Femur (tissue), 1 donor: ENCODE measurements at places on chromosomes 16 and 17.

GRCh38 chr16:883781-884180, 83.2 kb upstream of the GNG13 start:
- DNase-seq = no peak

GRCh38 chr17:71845337-71845736, 275.5 kb upstream of the SOX9 start:
- no peak for DNase-seq

DNA sequence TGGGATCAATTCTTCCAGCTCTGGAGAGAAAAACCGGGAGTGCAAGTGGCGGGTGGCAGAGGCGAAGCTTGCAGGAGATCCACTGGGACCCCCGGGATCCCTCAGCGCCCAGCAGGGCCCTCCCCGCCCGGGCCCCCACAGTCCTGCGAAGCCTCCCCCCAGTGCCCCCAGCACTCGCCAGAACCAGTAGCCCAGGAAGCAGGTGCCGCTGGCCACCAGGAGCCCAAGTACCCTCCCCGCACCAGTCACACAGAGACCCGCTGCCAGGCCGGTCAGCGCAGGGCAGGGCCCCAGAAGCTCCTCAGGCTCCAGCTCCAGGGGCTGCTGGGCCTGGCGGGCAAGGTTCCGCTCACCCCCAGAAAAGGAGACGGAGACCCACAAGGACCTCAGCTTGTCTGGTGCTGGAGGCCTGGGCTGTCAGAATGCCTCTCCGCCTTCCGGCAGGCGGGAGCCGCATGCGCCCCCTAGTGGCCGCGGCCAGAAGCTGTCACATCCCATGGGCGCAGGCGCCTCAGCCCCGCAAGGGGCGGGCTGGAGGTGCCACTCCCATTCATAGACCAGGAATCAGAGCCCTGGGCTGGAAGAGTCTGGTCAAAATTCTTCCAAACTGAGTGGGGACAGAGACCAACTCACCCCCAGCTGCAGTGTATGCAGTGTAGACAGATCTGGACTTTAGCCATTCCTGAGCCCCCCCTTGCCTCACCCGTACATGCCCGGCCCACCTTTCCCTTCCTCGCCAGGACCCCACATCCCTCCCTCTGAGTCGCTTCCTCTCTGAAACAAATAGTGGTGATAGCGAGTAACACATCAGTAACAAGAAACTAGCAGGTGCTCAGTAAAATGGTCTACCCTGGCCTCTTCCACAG, 1002.3 kb downstream of the KCNJ18 start:
- no peak for DNase-seq

DNA sequence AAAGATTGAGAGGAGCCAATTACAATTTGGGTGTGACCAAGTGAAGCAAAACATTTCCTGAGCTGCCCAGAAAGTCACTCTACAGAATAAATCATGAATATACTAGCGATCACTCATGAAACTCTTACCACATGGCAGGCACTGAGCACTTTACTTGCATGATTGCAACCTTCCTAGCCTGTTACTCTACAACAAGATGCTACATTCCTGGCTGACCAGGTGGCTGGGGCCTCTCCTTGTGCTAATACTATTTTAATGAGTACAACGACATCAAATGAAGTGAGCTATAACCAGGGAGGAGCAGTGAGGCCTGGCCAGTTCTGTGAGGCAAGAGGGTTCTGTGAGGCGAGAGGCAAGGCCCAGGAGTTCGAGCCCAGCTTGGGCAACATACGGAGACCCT, 75.2 kb downstream of the CPPED1 start:
- no peak for DNase-seq

DNA sequence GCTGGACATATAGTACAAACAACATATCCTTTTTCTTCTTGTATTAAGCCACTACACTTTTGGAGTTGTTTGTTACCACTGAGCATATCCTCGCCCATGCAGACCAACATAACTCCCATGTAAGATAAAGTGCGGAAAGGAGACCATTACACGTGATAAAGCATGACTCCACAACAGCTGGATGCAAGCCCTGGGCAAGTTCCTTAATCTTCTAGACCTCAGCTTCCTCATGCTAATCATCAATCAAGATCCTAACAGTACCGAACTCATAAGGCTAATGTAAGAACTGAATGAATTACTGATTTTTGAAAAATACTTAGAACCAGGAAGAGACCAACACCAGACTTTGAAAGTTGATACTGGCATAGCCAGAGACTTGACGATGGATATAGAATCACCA, 47.0 kb upstream of the GSG1L start:
- no peak for DNase-seq

DNA sequence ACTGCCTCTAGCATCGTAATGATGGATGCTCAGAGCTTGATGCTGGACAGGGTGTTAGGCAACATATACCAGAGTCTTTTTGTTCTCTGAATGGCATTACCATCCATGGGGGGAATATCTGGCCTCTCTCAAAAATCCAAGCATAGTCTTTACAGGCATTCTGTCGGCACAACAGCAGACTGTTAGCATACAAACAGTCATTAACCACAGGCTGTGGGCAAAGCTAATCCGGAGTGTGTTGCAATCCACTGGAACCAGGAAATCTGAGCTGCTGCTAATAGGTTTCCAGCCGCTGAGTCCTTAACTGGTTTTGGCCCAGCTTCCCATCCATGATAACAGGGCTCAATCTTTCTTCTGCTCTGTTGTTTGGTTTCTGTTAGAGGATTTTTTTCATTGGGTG, 371.9 kb downstream of the HS3ST3B1 start:
- peak; percentile 27 for DNase-seq

GRCh38 chr17:45077643-45078042, 16.5 kb downstream of the NMT1 start:
- DNase-seq = no peak

DNA sequence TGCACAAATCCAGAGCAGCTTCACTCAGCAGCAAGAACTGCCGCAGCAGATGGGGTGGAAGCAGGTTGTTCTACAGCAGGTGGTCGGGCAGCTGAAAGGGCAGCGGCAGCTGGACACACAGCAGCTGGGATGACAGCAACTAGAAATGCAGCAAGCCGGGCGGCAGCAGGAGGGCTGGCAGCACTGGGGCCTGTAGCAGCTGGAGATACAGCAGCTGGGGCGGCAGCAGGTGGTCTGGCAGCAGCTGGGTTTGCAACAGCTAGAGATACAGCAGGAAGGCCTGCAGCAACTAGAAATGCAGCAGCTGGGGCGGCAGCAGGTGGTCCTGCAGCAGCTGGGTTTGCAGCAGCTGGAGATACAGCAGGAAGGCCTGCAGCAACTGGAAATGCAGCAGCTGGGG, 460 bp downstream of the KRTAP4-3 start:
- no peak for DNase-seq

- no peak for DNase-seq
These were observed 21.6 kb upstream of the MPO start for GRCh38 chr17:58302171-58302918.

DNA sequence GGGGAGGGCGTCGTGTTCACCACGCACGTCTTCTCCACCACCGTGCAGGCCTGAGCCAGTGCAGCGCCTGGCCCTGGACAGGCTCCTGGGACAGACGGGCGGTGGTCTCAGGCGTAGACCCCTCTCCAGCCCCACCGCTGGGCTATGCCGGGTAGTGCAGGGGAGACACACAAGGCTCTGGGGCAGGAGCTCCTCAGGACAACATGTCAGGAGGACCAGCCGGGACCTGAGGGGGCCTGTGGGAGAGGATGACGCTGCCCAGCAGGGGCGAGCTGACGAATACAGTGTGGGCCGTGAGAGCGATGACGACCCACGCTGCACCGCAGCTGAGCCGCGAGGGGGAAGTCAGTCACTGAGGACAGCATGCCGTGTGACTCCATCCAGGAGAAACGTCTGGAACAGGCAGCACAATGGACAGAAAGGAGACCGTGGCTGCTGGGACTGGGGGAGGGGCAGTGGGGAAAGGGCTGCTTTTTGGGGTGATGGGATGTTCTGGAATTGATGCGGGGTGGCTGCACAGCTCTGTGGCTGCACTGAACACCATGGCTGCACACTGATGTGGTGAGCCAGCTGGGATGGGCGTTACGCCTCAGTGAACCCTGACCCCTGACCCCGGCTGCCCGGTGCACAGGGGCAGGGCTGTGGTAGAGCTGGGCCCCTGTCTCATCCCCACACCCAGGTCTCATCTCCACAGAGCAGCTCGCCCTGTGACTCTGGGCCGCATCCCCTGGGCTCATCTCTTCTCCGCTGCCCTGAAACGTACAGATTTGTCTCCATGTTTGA, 20.2 kb downstream of the DNASE1 start:
- DNase-seq = no peak

- no peak for DNase-seq
These were observed 1128.6 kb downstream of the CDH8 start for GRCh38 chr16:60907645-60908044.

GRCh38 chr17:50169121-50169764, 3.4 kb downstream of the SGCA start:
- DNase-seq = peak; percentile 85

DNA sequence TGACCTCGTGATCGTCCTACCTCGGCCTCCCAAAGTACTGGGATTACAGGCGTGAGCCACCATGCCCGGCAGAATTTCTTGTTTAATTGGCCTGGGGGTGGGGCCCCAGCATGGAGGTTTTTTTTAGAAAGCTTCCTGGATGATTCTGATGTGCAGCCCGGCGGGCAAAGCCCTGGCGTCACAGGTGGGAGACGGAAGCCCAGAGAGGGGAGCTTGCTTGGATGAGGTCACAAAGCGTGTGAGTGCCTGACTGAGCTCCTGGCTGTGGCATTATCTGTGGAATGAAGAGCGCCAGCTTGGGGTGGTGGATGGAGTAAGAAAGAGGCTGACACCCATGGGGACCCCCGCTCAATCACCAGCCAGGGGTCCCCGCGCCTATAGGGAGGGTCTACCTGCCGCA, 4.1 kb downstream of the VASN start:
- no peak for DNase-seq

- no peak for DNase-seq
These were observed 266.8 kb downstream of the SEC14L1 start for GRCh38 chr17:77407321-77408277.

- DNase-seq = no peak
These were observed 138.3 kb downstream of the FOXL1 start for GRCh38 chr16:86716649-86717048.

GRCh38 chr16:23145608-23146007, 3.6 kb downstream of the USP31 start:
- no peak for DNase-seq

DNA sequence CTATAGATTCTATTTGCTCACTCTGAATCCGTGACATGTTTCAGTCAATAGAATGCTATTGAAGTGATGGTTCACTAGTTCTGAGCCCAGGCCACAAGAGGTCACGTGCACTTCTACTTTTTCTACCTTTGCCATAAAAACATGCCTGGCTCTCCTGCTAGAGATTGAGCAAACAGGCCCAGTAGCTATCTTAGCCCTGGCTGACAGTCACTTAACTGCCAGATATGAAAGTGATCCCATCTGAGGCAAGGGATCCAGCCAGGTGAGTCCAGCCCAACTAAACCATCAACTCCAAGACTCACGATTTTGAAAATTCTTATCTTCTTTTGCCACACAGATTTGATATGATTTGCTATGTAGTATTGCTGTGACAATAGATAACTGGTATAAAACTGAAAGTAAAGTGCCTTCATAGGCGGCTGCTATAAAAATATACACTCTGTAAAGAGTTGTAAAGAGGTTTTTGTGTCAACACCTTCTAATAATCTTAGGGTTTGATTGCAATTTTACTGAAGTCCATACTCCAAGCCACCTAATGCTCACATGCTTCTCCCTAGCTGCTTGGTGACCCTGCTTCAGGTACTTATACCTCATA, 937.7 kb upstream of the SOX9 start:
- no peak for DNase-seq

- DNase-seq = no peak
These were observed 3.2 kb upstream of the SLC47A2 start for GRCh38 chr17:19719355-19720209.

- no peak for DNase-seq
These were observed 115.4 kb downstream of the SALL1 start for GRCh38 chr16:51035711-51036110.

- no peak for DNase-seq
These were observed 143.8 kb upstream of the RPL38 start for GRCh38 chr17:74059479-74060240.

GRCh38 chr17:2048805-2049204, 6.1 kb upstream of the HIC1 start:
- peak; percentile 29 for DNase-seq

- DNase-seq = no peak
These were observed 37.5 kb upstream of the CCR7 start for GRCh38 chr17:40602445-40603443.

GRCh38 chr16:50821586-50821985, 79.7 kb downstream of the CYLD start:
- no peak for DNase-seq

- DNase-seq = peak; percentile 82
These were observed at the start of gene BMERB1 for GRCh38 chr16:15434425-15435215. Gene BMERB1 (plus strand): TSS chr16:15434588. CDS start chr16:15434654, 66 bp downstream.

- peak; percentile 59 for DNase-seq
These were observed 10.6 kb upstream of the CETP start for GRCh38 chr16:56950881-56951771.

GRCh38 chr17:2749784-2750181, 331 bp upstream of the CCDC92B start:
- DNase-seq = peak; percentile 82

DNA sequence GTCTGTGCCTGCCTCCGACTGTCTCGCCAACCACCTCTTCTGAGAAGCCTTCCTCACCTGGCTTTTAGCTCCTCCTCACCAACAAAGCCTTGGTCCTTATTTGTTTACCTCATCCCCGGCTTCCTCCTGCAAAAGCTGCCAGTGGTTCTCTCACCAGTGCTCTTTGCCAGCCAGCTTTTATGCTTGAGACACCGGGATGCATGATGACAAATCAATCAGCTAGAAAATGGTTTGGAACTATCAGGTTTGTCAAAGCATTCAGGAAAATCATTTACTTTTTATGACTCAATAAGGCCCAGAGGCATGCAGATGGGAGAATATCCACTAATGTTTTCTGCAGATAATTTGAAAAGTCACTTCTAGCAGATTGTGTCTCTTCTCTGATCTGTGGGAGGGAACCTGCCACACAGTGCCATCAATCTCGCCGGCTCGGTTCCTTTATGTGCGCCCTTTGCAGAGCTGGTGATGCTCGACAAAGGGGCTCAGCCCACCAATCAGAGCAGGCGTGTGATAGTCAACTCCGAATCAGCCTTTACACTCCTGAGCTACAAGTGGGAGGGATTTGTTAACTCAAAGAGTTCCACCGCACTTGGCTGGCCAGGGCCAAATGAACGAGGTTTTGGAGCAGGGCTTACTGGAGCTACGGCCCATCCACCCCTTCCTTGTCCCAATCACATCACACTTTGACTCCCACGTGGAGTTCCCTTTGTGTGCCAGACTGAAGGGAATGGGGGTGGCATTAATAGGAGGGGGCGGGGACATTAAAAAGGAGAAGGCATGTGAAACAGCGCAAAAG, 85.8 kb downstream of the MRC2 start:
- DNase-seq = peak; percentile 73

GRCh38 chr17:35641032-35641431, 53.9 kb downstream of the AP2B1 start:
- DNase-seq = no peak

GRCh38 chr17:17849845-17850373, 13.1 kb upstream of the SREBF1 start:
- DNase-seq = peak; percentile 56

- peak; percentile 81 for DNase-seq
These were observed 4.9 kb downstream of the MLKL start for GRCh38 chr16:74695450-74696422.

- no peak for DNase-seq
These were observed 20.6 kb downstream of the QPRT start for GRCh38 chr16:29699324-29700219.
